ENCODE measurements at places on chromosomes 2 and 18. TPM values are rescaled to one million over a fixed set of nuclear protein-coding genes. Genes with fewer than 3 reads are reported as not detected.

CAVIN2 gene
- total RNA-seq, result 3.2 TPM

SPTBN1 gene
- total RNA-seq, result 210 TPM

- DNase-seq, result peak; percentile 12
These were observed 28.2 kb downstream of the TSPYL6 start for GRCh38 chr2:54227798-54228197.

GRCh38 chr2:132538331-132538855 is 121.8 kb downstream of the GPR39 start:
- no peak for DNase-seq

GRCh38 chr2:174797781-174798276 is 33.6 kb upstream of the CHRNA1 start:
- no peak for DNase-seq

DNA sequence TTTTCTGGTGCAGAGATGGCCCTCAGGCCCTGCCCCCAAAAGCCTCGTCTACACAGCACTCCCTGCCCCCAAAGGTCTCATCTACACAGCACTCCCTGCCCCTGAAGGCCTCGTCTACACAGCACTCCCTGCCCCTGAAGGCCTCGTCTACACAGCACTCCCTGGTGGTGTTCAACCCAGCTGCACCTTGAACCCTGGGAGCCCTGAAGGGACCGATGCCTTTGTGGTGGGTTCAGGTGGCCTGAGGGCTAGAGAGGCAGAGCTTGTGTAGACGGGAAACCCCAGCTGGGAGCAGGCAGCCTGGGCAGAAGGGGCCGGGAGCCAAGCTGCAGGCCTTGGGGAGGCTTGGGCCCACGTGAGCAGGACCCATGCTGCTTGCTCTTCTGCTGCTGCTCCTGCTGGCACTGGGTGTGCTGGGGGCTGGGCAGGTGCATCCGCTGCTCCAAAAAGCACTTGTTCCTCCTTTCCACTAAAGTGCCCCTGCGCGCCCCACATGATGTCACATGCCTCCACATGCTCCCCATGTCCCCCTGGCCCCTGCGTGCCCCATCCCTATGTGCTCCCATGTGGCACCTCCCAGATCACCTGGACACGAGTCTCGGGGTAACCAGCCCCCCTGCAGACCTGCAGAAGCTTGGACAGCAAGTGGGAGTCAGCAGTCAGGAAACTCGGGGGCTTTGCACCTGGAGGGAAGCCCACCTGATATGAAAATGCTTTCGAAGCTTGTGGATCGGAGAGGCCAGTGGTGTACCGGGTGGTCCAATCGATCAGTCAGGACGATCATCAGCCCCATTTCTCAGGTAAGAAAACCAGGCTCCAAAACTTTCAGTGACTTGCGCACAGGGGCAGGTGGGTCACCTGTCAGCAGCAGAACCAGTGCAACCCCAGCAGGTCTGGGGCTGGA is 94.9 kb upstream of the CTDP1 start:
- DNase-seq, result no peak

GRCh38 chr2:58010599-58010998 is 36.0 kb upstream of the VRK2 start:
- DNase-seq, result no peak

FOXI3 gene
- total RNA-seq, result 2.1 TPM

- no peak for DNase-seq
These were observed 66.1 kb downstream of the NAPG start for GRCh38 chr18:10591896-10592295.

ZEB2 gene
- total RNA-seq, result 0.50 TPM

Data from mammary epithelial cell (primary cell).